ACHN (cell line): ENCODE measurements at places on chromosomes 11 and 22.
A peak's percentile ranks its signal among the peaks of the same experiment; 100 is the strongest.

GRCh38 chr11:126282361-126282735, 545 bp upstream of the TIRAP start:
- DNase-seq = peak; percentile 7

GRCh38 chr22:46828323-46828900, 66.0 kb downstream of the TBC1D22A start:
- DNase-seq = no peak

DNA sequence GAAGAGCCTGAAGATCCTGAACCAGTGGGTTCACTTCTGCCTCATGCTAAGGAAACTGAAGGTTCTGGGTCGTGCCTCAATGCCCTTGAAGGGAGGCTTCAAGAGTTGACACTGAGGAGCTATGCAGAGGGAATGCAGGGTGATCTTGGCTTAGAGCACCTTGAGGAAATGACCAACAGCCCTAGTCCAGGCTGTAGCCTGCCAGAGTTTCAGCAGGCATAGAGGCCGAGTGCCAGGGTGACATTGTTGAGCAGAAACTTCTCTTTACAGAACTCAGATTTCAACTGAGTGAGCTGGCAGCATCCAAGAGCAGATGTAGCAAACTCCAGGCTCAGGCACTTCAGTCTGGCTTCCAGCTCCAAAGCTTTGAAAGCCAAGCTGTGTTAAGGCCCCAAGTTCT, 23.1 kb upstream of the CAPRIN1 start:
- DNase-seq = no peak

- DNase-seq = no peak
Measured at GRCh38 chr11:7486781-7487140, 1.5 kb downstream of the OLFML1 start.

DNA sequence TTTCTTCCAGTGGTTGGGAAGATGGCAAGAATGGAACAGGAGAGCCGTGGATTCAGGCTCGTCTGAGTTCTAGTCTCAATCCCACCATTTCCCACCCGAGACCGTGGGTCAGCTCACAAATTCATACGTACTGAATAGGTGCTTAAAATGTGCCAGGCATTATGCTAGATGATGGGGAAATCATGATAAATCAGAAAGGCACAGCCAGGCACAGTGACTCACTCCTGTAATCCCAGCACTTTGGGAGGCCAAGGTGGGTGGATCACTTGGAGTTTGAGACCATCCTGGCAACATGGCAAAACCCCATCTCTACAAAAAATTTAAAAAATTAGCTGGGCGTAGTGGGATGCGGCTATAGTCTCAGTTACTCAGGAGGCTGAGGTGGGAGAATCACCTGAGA, 7.1 kb downstream of the TRIOBP start:
- no peak for DNase-seq

- DNase-seq = no peak
Measured at GRCh38 chr11:130204703-130205095, 45.1 kb downstream of the ST14 start.

- no peak for DNase-seq
Measured at GRCh38 chr11:75236062-75236461, 4.5 kb upstream of the TPBGL start.

GRCh38 chr11:112160091-112160848, 3.6 kb downstream of the IL18 start:
- DNase-seq = no peak

DNA sequence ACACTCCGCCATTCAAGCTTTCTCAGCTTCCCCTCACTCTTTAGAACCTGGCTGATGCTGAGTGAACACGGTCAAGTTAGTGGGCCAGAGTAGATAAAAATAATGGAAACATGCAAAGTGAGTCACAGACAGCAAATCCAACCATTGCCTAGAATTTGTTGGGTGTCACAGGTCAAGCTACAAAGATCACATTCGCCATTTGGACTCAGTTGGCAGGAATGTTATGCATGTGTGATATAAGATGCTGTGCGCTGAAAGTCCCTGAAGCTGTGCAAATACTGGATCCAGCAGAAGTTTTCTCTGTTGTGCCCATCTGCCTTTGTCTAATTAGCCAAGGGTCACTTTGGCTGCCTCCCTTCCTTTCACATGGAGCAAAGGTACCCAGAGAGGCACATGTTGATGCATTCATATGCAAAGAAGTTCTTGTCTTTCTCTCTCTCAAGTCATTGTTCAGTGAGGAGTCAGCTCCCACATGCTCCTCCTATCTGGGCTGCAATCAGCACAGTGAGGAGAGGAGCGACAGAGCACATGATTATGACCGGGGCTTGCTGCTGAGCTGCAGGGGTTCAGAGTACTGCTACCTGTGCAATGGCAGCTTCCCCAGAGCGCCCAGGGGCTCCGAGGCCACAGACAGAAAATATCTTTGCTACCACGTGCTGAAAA, 39.7 kb downstream of the FLI1 start:
- DNase-seq = no peak

DNA sequence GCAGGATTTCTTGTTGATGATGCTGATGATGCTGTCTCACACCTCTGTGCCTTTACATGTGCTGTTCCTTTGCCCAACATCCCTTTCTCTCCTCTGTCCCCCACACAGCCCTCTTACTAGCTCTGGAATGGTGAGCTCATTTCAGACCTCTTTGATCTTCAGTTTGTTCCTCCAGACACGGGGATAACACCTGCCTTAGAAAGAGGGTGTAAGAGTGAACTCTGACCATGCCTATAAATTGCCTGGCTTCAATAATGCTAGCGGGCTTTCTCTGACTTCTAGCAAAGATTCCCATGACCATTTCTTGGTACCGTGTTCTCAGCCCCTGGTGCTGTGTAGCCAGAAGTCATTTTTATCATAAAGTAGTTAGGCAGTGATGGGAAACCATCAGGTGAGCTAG, 55.9 kb upstream of the DRD2 start:
- DNase-seq = no peak

DNA sequence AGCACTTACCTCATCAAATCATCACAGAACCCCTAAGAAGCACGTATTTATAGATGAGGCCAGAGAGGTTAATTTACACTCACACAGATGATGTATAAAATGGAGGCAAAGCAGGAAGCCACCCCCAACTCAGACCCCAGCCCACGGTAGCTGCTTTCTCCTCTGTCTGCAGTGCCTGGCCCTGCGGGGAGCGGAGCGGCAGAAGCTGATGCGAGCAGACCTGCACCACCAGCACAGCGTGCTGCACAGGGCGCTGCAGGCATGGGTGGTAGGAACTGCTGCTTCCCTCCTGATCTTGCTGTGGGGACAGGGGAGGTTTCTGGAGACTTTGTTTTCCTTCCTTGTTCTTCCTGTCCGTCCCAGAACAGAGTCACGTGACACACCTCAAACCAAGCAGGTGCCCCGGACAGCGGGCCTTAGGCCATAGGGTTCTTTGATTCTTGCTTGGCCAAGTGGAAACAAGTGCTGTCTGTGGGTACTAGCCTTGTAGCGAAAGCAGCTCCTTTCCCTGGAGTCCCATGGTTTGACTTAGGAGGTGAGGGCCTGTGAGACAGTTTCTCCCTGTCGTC, 57.8 kb downstream of the PISD start:
- no peak for DNase-seq

DNA sequence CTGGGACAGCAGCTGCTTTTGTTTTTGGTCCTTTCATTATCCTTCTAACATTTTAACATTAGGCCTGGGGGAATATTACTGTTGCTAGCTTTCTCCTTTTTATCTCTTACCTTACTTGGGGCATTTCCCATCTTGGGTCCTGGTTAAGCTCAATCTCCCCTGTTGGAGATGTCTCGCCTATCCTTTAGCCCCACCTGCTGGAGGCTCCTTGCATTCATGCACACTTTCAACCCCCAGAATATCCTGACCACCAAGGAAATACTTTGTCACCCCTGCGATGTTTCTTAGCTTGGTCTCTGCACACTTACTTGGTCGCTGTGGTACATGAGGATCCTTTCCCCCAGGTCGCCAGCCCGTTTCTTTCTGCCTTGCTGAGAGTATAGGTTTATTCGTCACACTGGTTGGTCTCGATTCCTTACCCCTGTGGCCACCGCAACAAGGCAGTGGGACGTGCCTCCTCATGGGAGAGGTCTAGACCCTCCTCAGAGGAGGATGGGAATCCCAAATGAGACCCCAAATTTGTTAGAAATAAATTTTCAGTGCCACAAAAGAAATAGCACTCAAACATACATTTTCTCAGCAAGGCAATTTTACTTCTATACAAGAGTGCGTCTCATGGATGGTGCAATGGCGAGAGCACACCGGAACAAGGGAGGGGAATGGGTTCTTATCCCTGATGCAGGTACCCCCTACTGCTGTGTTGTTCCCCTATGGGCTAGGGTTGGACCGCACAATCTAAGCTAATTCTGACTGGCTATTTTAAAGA, 5.4 kb upstream of the TXN2 start:
- peak; percentile 40 for DNase-seq

GRCh38 chr11:134823970-134824369, 411.9 kb upstream of the B3GAT1 start:
- no peak for DNase-seq

GRCh38 chr11:79786961-79787360, 346.1 kb upstream of the TENM4 start:
- DNase-seq = no peak

GRCh38 chr11:102592634-102593581, 32.2 kb downstream of the MMP20 start:
- peak; percentile 45 for DNase-seq

DNA sequence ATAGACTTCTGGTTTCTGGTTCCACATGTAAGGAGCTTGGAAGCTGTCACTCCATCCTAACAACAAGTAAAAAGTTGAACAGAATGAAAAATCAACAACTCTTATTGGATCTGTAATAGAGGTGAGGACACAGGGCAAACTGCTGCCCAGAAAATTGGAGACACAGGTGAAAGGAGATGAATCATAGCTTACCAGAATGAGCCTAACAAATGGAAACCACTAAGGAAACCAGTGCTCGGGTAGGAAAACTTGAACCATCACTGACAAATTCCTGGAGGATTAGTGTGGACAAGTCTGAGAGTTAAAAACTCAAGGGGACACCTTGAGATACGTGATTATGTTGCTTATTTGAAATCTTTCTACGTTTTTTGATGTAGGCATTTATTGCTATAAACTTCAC, 52.1 kb downstream of the GDPD4 start:
- DNase-seq = no peak

DNA sequence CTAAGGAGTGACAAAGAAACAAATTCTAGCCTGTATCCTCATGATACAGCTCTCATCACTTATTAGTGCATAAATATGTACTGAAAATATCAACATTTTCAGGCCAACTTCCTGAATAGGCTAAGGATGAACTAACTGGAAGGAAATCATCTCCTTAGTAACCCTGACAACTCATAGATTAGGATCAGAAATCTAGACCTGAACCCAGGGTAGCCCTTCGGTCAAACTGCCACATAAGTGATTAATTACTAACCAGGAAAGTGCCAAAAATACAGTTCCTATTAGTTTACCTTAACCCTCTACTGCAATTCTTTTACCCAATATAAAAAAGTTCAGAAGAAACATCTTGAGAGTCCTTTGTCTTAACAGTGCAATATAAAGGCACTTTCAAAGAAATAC, 40.0 kb downstream of the AMBRA1 start:
- no peak for DNase-seq

GRCh38 chr22:27990879-27991278, 71.8 kb upstream of the PITPNB start:
- peak; percentile 12 for DNase-seq

GRCh38 chr22:29359469-29359868, 28.9 kb downstream of the AP1B1 start:
- DNase-seq = peak; percentile 56

GRCh38 chr11:69380451-69380901, 86.5 kb downstream of the MYEOV start:
- no peak for DNase-seq

DNA sequence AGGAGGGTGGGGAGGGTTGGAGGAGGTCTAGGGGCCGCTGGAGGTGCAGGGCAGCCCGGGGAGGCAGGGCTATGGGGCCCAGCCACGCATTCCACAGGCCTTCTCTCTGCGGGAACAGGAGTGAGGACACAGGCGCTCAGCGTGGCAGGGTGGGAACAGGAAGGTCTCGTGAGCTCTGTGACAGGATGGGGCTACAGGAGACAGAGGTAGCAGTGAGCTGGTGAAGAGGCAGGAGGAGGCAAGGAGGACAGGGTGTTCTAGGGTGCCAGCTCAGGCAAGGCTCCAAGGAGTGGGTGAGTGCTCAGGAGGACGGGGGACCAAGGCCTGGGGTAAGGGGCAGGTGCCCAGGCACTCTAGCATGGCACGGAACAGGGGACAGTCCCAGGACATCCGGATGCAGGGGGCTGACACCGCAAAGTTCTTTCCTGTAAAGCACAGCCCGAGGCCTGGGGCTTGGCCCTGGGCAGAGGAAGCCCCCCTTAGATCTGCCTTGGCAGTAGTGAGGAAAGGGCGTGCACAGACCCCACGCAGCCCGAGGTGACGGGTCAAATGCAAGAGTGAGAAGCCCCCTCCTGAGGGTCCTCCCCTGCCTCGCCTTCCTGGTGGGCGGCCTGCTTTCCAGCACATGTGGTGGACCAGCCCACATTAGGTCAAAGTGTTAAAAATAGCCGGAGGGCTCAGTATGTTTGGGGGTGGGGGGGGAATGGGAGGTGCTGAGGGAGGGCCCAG, 4.7 kb upstream of the NEAT1 start:
- no peak for DNase-seq

DNA sequence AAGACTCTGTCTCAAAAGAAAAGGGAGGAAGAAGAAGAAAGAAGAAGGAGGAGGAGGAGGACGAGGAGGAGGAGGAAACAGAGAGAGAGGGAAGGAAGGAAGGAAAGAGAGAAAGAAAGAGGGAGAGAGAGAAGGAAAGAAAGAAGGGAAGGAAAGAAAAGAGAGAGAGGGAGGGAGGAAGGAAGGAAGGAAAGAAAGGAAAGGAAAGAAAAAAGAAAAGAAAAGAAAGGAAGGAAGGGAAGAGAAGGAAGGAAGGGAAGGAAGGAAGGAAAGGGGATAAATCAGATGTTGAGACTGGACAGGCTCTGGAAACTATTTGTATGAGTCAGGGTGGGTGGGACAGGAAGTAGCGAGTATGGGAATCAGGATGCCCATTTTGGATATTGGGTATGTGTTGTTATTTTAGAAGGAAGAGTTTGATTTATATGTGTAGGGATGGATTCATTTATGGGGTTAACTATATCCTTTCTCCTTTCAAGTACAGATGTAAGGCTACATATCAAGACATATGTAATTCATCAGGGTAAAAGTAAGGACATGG, 6.0 kb upstream of the RPL3 start:
- no peak for DNase-seq

DNA sequence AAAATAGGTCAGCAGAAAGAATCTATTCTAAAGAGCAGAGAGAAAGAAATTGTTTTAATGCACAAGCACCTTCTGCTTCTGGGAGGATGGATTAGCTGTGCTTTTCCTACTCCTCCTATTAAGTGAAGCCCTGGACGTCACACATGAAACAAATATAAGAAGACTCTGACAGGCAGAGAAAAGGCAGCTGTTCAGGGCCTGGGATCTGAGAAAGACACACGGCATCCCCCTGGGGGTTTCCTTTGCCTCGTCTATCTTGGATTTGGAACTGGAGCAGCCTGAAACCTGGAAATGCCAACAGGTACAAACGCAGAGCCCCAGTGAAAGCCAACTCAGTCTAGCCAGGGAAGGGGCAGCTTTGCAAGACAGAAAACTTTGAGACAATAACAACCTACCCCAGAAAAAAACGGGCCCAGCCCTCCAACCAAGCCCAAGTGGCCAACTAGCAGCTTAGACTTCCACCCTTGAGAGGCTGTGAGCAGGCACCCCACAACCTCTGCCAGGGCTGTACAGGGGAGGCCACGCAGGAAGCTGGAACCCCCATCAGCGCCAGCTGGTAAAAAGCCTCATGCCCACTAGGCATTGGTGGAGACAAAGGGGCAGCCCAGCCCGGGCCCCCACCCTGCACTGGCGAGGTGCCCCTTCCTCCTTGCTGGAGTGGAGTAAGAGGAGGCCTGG, 7.3 kb downstream of the CERK start:
- DNase-seq = no peak

GRCh38 chr11:48088682-48089050, 108.3 kb downstream of the PTPRJ start:
- no peak for DNase-seq
